Stimulated activated CD4-positive, alpha-beta T cell treated with anti-CD3 and anti-CD28 coated beads, Interleukin-15, amount 100 ng/mL, for 48 hours (primary cell): ENCODE measurements at places on chromosomes 2 and 18.

GRCh38 chr2:176445956-176446355 is 176.7 kb downstream of the MTX2 start:
- no peak for DNase-seq

- DNase-seq = peak; percentile 13
Observed at GRCh38 chr2:26922405-26923188, 47.8 kb upstream of the MAPRE3 start.

DNA sequence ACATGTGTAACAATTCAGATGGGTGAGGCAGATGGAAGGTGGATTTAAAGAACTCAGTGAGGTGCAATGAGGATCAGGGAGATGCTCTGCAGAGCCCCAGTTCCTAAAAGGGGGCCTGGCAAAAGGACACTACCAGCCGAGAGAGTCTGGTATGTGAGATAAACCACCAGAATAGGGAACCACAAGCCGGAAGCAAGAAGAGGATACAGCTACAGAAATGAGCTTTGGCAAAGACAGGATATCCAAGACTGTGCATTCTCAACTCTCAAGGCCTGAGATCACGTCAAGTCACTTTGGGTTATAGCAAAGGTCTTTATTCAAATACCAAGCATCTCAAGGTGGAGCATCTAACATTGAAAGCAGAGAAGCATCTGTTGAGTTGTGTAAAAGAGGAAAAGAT is 293.5 kb downstream of the ARHGAP15 start:
- no peak for DNase-seq

DNA sequence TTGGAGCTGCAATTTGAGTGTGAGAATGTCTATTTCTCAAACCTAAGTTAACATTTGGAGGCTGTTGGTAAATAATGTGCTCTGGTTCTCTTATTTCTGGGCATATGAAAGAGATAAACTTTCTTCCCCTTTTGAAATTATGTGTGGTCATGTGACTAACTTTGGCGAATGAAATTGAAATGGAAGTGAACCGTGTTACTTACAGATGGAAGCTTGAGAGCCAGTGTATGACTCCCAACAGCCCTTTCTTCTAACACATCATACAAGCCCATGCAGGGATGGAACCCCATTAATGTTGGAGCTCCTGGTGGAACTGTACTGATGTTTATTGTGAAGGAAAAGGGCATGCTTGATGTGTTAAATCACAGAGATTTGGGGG is 725.8 kb downstream of the TSN start:
- no peak for DNase-seq

GRCh38 chr18:9029131-9029530 is 73.4 kb upstream of the NDUFV2 start:
- no peak for DNase-seq

DNA sequence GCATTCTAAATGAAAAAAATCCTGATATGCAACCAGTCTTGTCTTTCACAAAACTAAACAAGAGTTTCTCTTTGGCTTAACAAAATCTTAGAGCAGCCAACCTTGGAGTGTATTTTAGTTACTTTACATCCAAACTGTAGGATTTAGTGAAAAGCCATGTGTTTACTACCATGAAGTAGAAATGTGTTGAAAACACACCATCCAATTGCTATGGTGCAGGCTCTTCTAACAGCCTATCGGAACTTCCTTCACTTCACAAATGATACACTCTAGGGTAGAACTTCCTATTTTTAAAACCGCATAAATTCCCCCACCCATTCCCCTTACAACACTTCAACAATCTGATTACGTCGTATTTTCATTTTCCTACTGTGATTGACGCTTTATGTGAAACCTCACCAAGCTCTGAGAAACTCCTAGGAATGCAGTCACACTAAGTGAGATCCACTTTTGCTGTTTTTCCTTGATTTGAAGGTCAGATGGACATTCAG is 74.4 kb upstream of the MAP4K4 start:
- DNase-seq = no peak

GRCh38 chr2:182664212-182664611 is 51.8 kb upstream of the DNAJC10 start:
- no peak for DNase-seq

DNA sequence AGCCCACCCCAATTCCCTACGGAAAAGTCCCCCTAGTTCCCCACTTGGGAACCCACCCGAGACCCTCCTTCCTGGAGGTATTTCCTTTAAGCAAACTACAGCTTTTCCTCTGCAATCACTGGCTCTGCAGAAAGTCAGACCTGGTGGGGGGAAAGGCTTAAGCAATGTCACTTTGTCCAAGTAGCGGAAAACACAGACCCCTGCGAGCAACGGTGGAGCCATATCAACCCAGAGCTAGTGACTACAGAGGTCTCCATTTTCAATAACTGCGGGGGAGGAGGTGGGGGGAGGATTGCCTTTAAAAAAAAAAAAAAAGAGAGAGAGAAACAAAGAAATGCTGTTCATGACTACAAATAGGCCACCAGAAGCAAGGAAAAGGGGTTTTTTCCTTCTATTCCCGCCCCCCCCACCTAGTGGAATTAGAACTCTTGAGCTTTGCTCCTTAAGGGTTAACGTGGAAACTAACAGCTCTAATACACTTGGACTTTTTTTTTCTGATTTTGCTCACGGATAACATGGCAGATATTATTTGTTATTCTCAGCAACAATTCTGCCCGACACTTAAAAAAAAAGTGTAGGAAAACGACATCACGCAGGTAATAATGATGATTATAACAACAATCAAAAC is 1.1 kb upstream of the FRZB start:
- DNase-seq = no peak

- no peak for DNase-seq
Observed at GRCh38 chr2:2683606-2684224, 352.6 kb upstream of the MYT1L start.

DNA sequence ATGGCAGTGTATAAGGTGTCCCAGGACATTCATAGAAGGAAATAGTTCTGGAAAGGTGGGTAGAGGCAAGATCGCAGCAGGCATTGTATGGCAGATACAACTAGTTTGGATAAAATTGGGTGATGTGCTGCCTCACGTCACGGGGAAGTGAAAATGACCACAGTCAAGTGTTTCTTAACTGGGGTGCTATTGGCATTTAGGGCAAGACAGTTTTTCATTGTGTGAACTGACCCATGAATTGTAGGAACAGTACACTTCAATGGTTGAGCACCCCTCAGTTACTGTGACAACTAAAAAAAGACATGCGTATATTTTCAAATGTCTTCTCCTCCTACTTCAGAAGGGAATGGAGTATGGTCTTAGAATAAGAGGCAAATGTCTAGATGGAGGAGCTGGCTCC is 22.3 kb upstream of the CYRIA start:
- DNase-seq = no peak

GRCh38 chr2:70927641-70928040 is 8.1 kb upstream of the ATP6V1B1 start:
- DNase-seq = no peak

DNA sequence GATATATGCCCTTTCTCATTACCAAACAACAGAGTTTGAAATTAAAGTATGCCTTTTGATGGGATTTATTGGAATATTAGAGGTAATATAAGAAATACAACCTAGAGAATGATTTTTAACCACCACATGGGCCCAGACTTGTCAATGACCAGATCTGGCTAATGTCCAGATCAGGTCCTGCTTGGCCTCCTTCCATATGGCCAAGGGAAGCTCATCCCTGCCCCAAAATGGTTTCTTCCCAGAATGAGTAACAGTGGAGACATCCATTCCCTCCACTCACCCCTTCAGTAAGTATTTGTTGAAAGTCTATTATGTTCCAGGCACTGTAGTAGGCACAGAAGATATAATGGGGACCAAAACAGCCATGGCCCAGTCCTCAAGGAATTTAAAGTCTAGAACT is 54.9 kb downstream of the ANTXR1 start:
- no peak for DNase-seq

DNA sequence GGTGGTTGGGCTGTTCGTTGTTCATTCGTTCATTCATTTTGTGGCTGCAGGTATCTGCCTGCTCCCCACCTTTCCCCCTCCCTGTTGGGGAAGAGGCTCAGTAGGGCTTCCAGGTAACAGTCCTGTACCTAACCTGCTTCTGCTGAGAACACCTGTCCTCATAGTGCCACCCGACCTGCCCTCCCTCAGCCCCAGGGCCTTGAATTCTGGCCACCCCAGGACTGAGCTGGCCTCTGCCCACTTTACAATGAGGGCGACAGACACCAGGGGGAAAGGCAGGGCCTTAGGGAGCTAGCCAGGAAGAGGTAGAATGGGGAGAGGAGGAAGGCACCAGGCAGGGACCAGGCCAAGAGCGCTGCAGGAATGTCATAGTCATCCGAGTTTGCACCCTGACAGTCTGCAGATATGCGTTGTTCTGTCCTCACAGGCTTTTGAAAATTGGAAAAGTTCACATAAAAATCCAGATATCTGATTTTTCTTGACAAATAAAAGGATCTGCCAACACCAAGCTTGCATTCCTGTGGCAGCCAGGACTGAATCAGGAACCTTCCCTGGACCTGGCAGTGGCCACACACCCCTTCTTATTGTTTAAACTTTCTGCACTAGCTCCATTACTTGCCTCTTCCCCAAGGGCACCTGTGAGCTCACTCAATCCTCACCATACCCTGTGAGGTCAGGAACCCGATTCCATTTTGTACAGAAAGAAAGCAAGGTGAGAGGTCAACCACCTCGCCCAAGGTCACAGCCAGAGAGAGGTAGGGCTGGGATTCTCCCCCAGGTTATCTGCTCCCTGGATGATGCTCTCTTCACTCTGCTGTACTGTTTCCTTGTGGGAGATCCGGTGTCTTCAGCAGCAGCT is 35.3 kb upstream of the MRPL33 start:
- DNase-seq = no peak

DNA sequence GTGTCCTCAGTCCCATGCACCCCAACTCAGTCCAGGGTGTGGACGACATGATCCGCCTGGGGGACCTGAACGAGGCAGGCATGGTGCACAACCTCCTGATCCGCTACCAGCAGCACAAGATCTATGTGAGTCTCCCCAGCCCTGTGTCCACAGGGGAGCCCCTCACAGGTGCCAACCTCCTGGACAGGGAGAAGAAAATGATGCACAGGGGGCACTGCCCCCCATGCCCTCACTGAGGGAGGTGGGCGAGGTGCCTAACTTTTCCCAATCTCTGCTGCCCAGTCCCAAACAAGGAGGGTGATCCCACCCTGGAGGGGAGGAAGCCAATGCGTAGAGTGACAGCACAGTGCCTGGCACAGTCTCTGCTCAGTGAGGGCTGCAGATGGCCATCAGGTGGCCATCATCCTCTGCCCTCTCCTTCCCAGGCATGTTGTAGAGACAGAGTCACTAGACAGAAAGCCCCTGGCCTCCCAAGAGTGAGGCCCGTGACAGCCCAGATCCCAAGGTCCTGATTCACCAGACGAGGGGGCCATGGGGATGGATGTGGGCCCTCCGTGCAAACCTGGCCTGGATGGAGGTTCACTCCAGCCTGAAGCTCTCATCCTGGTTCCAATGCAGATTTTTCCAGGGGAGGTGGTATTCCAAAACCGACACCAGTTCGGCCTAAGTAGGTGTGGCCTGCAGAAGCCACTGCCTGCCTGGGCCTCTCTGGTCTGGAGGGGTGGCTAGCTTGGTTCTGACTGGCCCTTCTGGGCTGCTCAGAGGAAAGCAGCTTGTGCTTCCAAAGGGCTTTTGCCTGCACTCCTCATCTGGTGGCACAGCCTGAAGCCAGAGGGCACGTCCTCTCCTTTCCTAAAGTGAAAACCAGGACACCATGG is 30.0 kb downstream of the MYO7B start:
- no peak for DNase-seq

- DNase-seq = no peak
Observed at GRCh38 chr2:34162231-34162630, 563.1 kb upstream of the FAM98A start.

GRCh38 chr18:23912356-23912755 is 102.2 kb upstream of the TTC39C start:
- DNase-seq = no peak

DNA sequence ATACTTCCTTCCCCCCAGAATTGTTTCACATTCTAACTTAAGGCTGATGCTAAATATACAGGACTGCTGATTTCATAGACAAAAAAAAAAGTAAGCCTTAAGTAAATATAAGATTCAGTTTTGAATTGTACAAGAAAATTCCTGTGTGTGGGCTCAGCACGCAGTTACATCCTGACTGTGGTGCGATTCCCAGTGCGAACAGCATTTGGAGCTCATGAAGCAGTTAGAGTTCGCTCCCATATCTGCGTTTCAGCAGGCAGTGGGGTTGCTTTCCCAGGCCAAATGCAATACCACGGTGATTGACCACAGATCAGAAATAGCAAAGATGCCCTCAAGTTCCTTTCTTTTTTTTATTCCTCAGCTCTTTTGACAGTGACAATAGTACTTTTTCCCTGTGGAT is 75.6 kb downstream of the SATB2 start:
- no peak for DNase-seq

DNA sequence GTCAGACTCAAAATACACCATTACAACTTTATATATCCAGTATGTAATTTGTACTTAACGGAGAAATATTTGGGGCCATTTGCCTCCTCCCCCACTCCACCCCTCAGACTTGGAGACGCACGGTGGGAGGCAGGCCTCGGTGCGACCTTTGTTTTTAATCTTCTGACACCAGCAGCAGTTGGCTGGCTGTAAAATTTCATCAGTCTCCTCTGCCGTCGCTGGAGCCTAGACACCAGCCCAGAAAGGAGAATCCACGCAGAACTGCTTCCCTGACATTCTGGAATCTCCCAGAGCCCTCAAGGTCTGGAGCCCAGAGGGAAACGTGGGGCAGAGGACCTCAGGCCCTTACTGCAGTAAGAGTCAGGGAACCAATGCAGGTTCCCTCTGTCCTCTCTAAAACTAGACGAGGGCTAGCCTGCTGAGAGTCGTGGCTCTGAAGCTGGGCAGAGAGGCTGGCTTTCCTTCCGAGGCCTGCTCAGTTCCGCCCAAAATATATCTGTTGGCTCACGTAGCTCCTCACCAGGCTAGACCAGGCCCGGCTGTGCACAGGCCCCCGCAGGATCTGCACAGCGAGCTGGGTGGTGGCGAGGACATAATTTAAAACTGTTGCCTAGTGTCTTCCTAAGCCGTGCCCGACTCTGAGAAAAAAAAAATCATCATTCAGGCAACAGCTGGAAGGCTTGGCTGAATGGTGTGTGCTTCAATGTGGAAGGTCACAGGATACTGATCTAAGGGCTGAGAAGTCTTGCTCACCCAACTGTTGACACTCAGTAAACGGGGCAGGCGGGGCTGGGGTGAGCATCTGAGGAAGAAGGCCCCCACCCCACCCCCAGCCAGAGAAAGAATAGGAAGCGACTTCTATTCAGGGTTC is 40.4 kb downstream of the EN1 start:
- no peak for DNase-seq

- no peak for DNase-seq
Observed at GRCh38 chr2:73642338-73643018, at the start of gene NAT8. TSS of gene NAT8 (minus strand) at chr2:73642422. CDS start at chr2:73641628, 794 bp downstream.

DNA sequence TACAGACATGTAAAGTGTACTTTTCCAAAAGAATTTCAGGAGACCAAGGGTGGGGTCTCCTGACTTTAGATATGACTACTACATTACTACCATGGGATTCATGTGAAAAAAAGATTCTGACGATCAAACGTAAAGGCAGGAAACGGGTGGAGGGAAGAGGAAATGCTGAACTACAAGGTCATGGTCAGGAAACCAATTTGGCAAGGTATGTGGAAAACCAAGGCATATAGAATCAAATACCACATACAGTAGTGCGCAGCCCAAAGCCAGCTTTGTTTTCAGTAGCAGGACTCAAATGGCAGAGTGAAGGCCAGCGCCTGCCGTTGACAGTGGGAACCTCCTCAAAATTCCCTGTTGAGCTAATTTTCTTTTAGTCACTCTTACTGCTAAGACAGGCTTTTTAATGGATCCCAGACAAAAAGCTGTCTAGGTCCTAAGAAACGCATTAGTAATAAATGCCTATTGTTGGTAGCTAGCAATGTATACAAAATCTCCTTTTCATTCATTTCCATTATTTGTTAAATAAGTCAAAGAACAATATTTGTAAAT is 57.6 kb upstream of the SERTAD2 start:
- no peak for DNase-seq

- no peak for DNase-seq
Observed at GRCh38 chr18:36378205-36378604, 80.7 kb downstream of the FHOD3 start.
